ENCODE measurements at places on chromosomes 16 and 17.

- no peaks in the 10 kb centered on the region for H3K27me3 ChIP-seq
- H3K4me3 ChIP-seq = no peak overlapping the region
- no peaks in the 10 kb centered on the region for H3K36me3 ChIP-seq
- H3K27ac ChIP-seq = no peak overlapping the region
- H3K4me1 ChIP-seq = no peaks in the 10 kb centered on the region
- no peak for DNase-seq
These were observed 9.2 kb upstream of the NF1 start for GRCh38 chr17:31085563-31085962.

- no peak overlapping the region for H3K4me3 ChIP-seq
- H3K27ac ChIP-seq = no peak overlapping the region
- H3K27me3 ChIP-seq = no peaks in the 10 kb centered on the region
- DNase-seq = no peak
- no peaks in the 10 kb centered on the region for H3K4me1 ChIP-seq
These were observed 39.7 kb downstream of the PIK3R5 start for GRCh38 chr17:8925808-8926207.

GRCh38 chr17:34265711-34266110 is 4.3 kb upstream of the CCL7 start:
- H3K36me3 ChIP-seq = no peaks in the 10 kb centered on the region
- no peak overlapping the region for H3K4me3 ChIP-seq
- no peak overlapping the region for H3K27ac ChIP-seq
- no peaks in the 10 kb centered on the region for H3K27me3 ChIP-seq
- no peak for DNase-seq

GRCh38 chr16:78483124-78483992 is 383.9 kb downstream of the WWOX start:
- no peak overlapping the region for H3K27ac ChIP-seq
- DNase-seq = no peak
- H3K36me3 ChIP-seq = no peaks in the 10 kb centered on the region
- no peaks in the 10 kb centered on the region for H3K4me1 ChIP-seq
- H3K4me3 ChIP-seq = no peak overlapping the region
